ENCODE measurements at places on chromosomes 2 and 18.
A peak's percentile ranks its signal among the peaks of the same experiment; 100 is the strongest.

DNA sequence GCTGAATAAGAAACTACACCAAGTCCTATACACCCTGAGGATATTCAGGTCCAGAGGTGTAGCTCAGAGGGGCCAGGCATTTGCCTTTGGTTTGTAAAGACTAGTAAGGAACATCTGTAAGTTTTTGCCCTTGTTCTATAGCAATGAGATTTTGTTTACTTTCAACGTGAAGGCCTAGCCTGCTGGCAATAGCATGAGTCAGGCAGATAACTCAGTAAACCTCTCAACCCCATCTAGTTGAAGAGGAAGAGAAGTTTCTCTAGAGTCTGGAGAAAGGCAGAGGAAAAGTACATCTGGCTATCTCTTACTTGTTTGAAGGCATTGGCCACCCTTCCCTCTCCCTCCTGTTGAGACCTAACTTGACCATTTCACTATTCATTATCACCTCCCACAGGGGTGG is 70.3 kb upstream of the ZNF521 start:
- no peak for DNase-seq

GRCh38 chr2:168323529-168324021 is 76.2 kb upstream of the STK39 start:
- DNase-seq: no peak

DNA sequence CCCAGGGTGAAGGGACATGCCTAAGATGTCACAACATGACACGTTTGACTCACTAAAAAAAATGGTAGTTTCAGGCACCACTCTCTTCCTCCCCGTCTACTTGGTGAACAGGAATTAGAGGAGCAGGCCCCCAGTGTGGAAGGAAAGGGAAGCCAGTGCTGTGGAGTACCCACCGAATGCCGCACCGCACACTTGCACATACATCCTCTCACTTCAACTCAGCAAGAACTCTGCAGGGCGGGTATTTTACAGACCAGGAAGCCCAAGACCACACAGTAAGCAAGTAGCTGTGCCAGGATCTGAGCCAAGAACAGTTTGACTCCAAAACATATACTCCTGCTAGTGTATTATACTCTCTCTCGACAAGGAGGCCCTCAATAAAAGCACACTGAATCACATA is 69.8 kb downstream of the BCL2 start:
- DNase-seq: no peak

DNA sequence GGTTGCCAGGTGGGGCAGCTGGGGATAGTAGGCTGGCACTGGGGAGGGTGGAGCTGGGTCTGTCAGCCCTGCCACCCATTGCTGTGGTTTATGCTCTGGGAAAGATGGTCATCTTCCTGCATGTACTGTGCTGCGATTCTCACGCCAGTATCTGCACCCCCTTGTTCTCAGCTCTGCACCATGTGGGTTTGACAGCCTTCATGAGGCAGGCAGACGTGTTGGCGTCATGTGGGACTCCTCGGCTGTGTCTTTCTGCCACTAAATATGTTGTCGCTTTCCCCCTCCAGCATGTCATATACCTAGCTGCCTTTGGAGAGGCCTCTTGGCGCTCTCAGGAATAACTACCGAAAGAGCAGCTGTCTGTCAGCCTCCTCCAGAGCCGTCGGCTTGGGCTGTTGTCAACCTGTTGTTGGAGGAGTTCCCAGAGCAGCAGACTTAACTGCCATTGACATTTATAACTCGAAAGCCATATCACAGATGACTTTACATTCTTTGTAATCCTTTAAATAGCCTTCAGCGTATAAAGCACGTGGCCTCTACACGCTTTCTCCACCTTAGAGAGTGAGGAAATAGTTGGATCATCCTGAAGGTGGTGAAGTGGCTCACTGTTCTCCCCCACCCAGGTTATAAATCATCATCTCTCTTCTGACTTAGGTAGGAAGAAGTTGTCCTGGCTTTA is 80.4 kb upstream of the MGAT5 start:
- no peak for DNase-seq

DNA sequence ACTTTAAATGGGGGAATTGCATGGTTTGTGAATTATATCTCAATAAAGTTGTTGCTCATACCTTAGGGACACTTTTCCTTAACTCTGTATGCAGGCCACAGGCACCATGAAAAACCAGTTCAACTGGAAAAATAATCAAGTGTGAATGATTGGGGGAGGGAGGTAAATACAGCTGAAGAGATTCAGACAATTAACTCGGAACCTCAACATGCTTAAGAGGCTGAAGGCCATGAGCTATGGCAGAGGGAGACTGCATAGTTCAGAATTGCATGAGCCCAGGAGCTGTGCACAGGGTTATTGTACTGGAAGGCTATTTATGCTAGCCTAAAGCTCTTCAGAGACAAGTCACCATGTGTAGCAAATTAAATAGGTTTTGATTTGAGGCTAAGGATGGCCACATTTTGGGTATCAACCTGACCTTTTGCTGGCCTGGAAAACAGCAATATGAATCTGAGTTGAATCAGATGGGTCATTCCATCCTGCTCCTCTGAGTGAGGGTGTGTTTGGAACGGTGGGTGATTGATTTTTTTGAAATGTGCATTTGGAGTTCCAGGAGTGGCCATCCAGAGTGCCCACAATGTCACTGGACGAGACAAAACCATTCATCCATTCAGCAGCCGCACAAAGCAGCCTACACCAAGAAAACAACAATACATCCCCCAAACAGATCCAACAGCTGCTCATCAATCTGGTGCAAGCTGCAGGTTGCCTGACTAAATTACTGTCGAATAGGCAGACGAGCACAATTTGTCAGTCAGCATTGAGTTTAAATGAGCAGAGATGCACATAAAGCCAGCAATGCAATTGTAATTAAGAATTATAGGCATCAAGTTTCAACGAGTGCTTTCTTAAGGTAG is 42.5 kb downstream of the HRH4 start:
- DNase-seq: no peak

- no peak for DNase-seq
Measured at GRCh38 chr18:36821681-36822080, 7.1 kb downstream of the TPGS2 start.

DNA sequence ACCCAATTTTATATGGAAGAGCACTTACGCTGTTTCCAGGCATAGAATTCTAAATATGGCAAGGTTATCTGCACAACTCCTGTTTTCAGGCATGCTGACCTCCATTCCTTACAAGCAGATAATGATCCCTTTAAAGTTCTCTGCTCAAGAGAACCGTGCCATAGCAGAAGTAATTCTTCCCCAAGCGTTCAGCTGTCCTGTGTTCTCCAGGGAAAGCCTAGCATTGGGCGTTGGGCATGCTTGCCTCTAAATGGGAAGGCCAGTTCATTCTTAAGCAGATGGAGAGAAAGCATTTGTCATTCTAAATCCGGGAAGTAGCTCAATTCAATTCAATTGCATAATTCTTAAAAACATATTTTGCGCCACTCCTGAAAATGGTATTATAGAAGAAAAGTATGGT is 55.7 kb upstream of the EML4 start:
- DNase-seq: no peak

GRCh38 chr2:97734061-97735051 is 21.0 kb downstream of the ZAP70 start:
- DNase-seq: no peak

- DNase-seq: no peak
Measured at GRCh38 chr18:53531187-53531586, 693.3 kb downstream of the MBD2 start.

DNA sequence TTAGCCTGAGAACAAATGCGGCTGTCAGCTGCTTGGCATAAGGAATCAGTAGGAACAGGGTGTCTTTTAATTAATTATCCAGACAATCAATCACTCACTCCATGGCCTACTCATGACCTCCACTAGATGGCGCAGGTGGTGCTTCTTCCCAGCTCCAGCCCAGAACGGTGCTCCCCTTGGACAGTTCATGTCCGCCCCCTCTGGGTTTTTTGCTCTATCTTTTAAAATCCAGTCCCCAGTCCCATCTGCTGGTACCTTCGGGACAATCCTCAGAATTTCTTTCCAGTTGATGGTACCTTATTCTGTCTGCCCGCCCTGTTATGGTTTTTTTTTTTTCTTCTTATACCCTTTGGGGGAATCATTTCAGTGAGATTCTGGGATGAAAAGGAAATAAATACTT is 99.8 kb downstream of the CACNB4 start:
- peak; percentile 9 for DNase-seq

DNA sequence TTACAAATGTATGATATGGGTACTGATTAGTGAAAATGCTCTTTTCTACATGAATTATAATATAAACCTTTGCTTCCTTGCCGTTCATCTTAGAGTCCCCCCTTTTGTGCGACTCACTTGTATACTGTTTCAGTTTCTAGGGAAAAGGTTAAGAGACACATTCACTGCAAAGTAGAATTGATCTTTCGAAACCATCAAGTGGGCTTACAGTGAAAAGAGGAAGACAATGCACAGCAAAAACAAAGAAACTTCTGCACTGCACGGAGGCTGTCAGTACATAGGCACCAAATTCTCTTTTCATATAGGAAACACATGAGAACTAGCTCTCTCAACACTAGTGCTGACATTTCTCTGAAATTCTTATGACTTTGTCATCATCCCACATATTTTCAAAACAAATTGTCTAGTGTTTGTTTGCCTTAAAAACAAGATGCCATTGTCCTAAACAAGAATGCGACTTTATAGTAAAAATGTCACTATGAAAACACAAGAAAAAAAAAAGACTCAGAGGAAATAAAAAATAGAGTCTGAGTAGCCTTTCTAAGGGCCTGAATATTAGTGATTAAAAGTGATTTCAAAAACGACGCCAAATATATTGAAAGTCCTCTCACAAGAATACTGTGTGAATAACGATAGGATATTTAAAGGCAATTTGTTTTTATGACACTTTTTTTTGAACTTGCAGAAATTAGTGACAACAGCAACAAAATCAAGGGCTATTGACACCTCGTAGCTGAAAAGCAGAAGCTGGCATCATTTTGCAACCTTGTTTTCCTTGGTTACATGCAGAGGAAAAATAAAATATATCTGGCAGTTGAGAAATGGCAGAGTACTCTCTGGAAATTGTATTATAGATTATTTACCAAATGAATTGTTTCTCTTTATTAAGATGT is 827.0 kb downstream of the BCL11A start:
- DNase-seq: no peak

GRCh38 chr2:240728827-240729226 is 37.2 kb downstream of the AQP12A start:
- no peak for DNase-seq

DNA sequence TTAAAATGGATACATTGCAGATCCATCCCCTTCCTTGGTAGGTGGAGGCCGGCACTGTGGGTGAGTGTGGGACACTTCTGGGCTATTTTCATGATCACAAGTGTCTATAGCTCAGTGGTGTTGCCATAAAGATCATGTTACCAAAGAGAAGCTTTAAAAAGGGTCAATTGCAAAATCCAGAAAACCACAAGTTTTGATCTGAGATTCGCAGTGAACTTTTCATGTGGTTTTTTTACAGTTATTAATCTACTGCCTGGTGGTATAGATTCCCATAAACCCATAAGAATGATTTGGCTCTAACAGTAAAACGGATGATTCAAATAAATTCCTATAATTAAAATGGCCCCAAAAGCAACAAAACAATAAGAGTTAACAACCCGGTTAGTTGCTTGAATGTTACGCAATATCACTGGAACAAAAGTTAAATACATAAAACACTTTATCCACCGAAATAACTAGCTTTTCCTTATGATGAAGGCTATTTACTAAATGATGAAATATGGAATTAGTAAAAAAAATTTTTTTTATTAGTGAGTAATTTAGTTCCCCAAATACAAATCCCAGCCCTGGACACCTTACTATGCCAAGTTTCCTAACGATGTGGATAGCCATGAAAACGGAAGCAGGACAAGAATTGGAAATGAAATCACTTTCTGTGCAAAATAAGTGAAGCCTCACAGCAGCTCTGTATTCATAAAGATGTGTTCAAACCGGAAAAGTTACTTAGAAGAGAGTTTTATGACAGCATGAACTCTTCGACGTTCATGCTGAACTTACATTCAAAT is 95.6 kb upstream of the THOC1 start:
- DNase-seq: no peak

GRCh38 chr2:215738351-215738750 is 275.0 kb downstream of the MREG start:
- DNase-seq: no peak

DNA sequence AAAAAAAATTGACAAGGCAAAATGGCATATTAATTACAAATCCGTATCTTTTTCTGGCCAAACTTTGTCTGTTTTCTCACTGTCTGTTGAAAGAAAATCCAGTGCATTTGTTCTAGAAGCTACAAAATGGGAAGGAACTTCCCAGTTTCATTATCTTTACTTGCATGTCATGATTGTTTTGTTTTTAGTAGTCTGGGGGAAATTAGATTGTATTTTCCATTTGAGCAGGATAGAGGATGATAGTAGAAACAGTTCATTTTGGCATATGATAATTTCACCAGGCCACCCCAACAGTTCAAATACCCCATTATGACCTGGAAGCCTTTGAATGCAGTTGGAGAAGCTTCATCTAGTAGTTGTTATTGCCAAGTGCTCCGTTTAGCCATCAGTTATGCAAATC is 77.5 kb upstream of the RANBP2 start:
- no peak for DNase-seq

DNA sequence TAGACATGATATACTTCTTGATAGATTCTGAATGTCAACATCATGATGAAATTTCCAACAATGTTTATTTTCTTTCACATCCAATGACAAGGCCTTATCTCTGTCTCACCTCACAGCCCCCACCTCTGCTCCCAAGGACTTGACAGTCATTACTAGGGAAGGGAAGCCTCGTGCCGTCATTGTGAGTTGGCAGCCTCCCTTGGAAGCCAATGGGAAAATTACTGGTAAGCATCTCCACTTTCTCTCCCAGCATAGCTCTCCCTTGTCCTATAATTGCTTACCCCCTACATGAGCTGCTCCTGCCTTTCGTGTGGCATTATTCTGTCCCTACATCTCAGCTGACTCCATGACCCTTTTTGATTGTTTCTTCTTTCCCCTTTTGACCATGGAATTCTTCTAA is 821.8 kb downstream of the MBD2 start:
- DNase-seq: no peak

DNA sequence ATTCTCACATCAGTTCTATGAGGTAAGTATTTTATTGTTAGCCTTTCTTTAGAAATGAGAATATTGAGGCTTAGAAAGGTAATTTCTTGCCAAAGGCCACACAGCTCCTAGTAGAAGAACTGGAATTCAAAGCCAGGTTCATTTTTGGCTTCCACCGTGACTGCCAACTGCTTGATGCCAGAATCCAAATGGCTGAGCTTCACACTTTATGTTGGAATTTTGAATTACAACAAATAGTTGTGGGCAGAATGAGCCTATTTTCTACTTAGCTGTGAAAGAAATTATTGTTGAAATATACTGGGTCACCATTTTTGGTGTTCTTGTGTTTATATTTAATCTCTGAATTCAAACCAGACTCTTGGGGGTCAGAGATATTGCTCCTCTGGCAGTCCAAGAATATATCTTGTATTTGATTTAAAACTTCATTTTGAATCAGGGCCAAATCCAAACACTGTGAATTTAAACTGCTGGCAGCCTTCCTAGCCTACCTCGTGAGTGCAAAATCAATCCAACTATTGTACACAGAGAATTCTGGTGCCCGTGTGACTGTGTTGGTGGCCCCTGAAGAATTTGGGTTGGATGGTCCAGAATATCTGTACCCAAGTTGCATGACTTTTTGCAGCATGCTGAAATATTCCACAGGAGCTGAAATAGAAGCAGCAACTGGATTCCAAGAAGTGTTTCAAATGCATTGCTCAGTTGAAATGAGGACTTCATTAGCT is 35.6 kb upstream of the LPIN1 start:
- DNase-seq: no peak
